Fibroblast of skin of left quadriceps (primary cell): ENCODE measurements at places on chromosomes 3 and 15.
A peak's percentile ranks its signal among the peaks of the same experiment; 100 is the strongest.

GRCh38 chr3:52721730-52722008, 15.8 kb downstream of the SPCS1 start:
- no peak for DNase-seq

DNA sequence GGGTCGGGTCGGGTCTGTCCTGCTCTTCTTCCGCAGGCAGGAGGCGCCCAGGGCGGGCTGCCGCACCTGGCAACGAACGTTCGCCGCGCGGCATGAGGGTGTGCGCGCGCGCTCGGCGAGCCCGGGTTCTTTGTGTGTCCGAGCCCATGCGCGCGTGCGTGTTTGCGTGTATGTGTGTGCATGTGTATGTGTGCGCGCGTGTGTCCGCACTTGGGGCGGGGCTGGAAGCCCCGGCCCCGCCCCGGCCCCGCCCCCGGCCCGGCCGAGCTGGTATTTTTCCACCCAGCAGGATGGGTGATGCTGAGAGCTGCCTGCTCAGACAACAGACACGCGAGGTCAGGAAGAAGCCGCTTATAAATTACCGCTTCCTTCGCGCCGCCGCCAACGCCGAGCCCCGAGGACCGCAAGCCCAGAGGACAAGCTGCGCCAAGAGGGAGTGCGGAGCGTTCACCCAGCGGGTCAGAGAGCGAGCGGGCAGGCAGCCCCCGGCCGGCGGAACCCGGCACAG, at the start of gene SLC6A6:
Gene SLC6A6 (plus strand): TSS at position 303 of the 508 bp plus-strand sequence. CDS start 41,029 bp downstream, outside the sequence.
- peak; percentile 86 for DNase-seq

- DNase-seq: peak; percentile 12
These were observed 22.1 kb downstream of the GABRR3 start for GRCh38 chr3:98012979-98013378.

DNA sequence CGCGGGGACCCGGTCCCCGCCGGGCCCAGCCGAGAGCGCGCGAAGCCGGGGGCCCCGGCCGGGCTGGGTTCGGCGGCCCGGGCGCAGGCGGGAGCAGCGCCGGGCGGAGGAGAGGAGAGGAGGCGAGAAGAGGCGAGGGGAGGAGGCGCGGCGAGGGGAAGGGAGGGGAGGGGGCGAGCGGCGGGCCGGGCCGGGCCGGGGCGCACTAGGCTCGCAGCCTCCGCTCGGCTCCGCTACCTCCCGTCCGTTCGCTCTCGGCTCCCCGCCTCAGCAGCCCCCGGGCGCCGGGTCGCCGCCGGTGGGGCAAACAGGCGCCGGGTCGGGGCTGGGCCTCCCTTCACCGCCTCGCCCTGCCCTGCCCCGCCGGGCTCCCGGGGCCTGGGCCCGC, 351 bp downstream of the INSYN1 start:
- no peak for DNase-seq

DNA sequence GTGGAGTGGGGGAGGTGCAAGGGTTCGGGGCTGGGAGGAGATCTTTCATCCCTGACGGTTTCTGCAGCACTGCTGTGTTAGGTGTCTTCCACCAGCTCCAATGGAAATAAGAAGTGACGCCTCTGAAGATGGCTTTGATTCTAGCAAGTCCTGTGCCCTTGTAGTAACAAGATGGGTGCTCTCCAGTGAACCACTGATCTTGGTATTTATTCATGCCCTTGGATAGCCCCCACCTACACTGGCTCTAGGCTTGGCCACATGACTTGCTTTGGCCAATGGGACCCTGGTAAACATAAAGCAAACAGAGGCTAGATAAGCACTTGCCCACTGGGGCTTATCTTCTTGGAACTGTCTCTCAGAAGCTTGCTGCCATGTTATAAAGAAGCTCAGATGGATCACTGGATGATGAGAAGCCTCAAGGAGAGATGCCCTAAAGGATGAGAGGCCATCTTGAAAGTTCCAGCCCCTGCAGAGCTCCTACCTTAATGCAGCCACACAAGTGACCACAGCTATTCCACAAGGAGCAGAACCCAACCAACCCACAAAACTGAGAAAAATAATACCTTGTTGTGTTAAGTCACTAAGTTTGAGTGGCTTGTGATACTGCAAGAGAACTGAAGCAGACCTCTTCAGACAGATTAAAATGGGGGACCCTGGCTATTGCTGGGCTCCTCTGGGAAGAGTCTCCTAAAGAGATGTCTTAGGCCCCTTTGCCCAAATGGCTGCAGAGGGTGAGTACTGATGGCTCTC, 137.9 kb downstream of the PDCD6IP start:
- DNase-seq: no peak

DNA sequence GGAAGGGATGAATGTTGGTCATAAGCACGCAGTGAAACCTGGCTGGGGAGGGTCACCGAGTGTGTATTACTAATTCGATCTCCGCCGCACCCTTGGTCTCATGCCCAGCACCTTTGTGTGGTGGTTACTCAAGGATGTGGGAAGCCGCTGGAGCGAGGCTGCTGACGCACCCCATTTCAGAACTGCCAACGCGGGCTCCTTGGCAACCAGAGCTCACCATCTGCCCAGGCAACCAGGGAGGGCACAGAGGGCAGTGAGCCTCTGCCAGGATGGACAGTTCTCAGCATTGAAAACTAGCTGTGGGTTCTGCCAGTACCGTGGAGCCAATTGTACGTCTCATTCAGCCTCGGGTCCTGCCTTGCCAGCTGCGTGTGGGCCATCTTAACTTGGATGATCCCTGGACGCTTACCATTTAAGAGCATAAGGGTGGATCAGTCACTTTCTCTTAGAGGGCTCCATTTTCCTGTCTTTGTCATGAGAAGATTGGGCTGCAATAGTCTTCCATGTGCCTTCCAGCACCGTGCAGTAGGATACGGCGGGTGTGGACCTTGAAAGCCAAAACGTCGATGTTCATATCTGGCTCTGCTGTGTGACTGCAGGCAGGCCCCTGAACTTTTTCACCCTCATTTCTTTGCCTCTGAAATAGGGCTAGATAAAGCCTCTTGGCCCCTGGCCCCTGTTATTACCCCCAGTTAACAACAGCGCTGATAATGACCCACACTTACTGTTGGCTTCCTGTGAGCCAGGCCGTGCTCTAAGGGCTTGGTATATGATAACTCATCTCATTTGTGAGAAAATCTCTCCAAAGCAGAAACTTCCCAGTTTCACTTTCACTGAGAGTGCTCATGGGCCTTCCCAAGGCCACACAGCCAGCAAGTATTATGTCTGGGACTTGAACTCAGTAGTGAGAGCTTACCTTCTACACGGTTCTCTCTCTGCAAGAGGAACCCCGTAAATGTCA, 238.8 kb downstream of the OPA1 start:
- no peak for DNase-seq

- DNase-seq: peak; percentile 26
These were observed 51.5 kb upstream of the GSK3B start for GRCh38 chr3:120145542-120146285.

DNA sequence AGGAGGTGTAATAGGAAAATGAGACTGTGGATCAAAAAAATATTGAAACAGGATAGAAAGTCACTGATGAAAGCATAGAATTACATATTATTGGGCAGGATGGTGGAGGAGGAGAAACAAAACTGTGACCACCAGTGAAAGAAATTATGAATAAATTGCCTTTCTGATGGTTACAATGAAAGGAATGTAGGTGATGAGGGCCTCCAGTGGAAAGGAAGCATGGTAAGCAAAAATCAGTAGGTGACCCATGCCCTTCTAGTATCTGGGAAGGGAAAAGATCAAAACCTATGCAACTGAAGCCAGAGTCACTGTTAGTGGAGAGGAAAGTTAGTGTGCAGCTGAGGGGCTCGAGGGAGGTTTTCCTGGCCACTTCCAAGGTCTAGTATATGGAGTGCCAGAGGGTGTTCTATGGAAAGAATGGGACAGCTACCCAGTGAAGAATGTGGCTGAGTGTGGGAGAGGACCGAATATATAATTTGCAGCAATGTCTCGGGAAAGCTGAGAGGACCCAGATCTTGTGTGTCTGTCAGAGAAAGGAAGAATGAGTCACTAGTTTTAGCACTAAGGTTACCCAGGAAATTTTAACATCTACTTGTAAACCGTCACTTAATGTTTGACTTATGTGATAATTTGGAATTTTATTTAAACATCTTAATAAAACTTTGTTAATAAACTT, 146.2 kb downstream of the NFKBIZ start:
- DNase-seq: no peak

GRCh38 chr3:8488877-8489276, 12.7 kb upstream of the LMCD1 start:
- no peak for DNase-seq

- DNase-seq: no peak
These were observed 1.5 kb downstream of the ZNF639 start for GRCh38 chr3:179324270-179324754.
